Activated T-helper 1 cell treated with Interleukin-2 at 50 U/mL for 16 hours (primary cell): ENCODE measurements at places on chromosomes 7 and 10.
A peak's percentile ranks its signal among the peaks of the same experiment; 100 is the strongest.

GRCh38 chr7:30800785-30801252 lies 29.6 kb downstream of the MINDY4 start:
- no peak for DNase-seq

- DNase-seq = no peak
These were observed 1241.7 kb downstream of the TYW1 start for GRCh38 chr7:68238204-68238805.

DNA sequence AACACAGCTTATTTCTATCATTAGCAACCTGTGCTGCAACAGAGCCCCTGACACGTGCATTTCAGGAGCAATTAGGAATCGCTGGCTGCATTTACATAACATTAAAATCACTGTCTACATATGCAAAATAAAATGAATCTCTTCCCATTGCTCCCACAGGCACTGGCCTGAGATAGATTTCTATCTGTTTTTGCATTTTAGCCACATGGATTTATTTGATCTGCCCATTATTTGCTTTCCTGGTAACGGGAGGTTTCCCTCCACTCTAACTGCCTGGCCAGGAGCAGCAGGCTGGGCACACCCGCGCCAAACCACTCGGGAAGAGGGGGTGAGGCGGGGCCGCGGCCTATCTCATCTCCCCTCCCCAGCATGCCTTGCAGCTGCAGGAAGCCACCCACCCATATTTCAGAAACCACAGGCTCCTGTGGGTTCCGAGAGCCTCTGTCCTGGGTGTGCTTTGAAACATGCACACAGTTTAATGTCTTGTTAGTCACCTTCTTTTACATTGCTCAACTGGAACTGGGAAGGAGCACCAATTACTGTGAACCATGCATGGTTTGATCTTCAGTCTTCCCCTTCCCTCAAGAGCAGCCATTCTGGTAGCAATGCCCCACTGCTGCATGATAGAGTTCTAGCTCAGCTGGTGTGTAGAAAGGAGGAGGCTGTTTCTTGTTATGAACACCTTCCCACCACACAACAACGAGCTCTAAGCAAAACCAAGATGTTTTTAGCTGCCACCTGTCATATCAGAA lies 37.7 kb upstream of the IKZF1 start:
- peak; percentile 73 for DNase-seq

GRCh38 chr10:130194194-130194990 lies 58.2 kb downstream of the GLRX3 start:
- no peak for DNase-seq

GRCh38 chr10:44492678-44493077 lies 107.8 kb upstream of the CXCL12 start:
- DNase-seq = no peak

- DNase-seq = no peak
These were observed 186.7 kb upstream of the PLXDC2 start for GRCh38 chr10:19629567-19629966.

- no peak for DNase-seq
These were observed 442.8 kb downstream of the PLXNA4 start for GRCh38 chr7:132133501-132133900.

DNA sequence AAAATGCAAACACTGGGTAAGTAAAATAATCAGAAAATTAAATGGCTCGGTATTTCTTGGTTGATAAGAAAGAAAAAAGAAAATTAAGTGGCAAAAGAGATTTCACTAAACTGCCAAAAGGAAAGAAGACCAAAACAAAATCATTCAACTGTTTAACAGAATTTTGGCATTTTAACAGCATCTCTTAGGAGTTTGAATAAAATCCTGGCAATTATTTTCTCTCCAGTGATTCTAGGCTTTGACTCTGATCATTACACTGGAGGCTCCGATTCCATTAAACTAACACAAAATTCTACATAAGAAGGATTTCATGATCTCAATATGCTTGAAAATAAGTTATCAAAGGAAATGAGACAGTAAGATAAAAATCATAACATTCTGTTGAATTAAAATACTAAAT lies 62.3 kb downstream of the ARHGAP21 start:
- DNase-seq = no peak

DNA sequence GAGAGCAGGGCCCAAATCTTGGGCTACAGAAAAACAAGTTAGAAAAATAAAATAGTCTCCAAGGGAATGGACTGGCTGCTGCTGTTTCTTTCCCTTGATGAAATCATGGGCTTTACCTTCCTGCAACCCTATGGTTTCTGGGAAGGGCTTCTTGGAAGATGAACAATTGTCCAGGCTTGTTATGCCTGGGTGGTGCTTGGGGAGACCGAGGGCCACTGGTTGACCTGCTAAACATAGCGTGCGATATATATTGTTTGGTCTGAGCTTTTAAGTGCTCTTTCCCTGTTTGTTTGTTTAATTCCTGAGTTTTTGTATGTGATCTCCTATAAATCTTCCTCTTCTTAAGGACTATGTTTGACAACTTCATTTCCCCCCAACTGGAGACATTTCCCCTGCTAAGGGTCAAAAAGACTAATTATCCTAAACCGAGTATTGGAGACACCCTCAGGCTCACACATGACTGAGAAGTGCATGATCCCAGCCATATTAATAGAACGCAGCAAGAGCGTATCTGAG lies 37.9 kb downstream of the SLC25A28 start:
- DNase-seq = no peak

GRCh38 chr10:3239066-3239919 lies 66.7 kb upstream of the PITRM1 start:
- DNase-seq = peak; percentile 58

DNA sequence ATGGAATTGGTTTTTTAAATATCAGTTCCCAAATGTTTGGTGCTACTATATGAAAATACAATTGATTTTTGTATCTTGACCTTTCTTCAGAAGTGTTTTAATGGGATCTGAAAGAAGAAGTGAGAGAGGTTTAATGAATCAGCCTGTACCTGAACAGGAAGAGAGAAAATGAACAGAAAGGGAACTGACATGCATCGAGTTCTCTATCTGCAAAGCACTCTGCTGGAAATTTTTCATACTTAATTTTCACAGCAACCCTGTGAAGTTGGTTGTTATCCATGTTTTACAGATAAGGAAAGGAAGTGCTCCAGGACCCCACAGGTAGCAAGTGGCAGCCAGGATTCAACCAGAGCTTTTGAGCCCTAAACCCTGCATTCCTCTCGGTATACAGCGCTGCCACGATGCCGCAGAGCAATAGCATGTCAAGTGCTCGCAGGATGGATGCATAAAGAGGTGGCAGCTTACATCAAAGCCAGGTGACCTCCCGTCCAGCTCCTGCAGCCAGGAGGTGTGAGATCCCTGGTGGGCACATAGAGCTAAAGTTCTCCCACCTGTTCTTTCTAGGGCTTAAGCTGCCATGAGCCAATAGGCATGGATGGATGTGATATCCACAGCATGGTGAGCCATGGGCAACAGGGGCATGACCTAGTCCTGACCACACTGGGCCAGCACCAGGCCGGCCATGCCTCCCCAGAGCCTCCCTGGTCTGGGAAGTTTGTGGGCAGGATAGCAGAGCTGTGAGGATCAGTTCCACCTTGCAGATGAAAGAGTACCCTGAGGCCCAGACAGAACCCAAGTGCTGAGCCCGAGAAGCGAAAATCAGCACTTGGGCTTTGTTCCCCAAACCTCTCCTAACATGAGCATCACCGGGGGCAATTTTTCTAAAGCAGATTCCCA lies 57.2 kb downstream of the CALML3 start:
- DNase-seq = no peak

- no peak for DNase-seq
These were observed 67.7 kb downstream of the COL13A1 start for GRCh38 chr10:69869291-69869961.

GRCh38 chr10:130016993-130017630 lies 53.0 kb upstream of the EBF3 start:
- DNase-seq = no peak

DNA sequence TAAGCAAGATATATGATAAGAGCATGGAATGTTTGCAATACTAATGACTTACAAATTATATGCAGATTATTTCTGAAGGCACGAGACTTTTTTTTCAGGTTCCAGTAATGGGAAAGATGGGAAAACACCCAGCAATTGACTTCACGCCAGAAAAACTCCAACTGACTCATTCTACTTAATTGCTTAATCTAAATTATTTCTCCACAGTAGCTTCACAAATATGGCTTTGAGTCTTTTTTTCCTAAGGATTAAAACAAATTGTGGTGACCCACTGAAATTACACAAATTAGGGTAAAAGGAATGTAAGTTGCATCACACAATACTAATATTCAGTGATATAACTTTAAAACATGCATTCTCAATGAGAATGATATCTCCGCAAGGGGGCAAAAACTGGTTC lies 138.7 kb downstream of the GNAI1 start:
- DNase-seq = no peak

DNA sequence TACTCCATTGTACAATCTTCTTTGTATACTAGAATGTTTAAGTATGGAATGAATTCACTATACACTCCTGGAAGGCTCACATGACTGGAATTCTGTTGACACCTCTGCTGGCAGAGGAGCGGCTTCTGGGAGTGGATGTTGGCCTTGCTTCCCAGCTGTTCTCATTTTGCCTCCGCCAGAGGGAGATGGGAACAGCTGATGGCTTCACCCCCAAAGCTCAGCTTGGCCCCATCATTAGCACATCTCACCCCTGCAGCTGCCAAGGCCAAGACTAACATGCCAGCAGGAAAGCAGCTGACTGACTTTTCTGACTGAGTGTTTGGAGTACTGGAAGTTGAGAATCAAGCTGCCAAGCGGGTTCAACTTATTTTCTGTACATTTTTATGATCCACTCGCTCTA lies 15.1 kb downstream of the ADAM12 start:
- no peak for DNase-seq

DNA sequence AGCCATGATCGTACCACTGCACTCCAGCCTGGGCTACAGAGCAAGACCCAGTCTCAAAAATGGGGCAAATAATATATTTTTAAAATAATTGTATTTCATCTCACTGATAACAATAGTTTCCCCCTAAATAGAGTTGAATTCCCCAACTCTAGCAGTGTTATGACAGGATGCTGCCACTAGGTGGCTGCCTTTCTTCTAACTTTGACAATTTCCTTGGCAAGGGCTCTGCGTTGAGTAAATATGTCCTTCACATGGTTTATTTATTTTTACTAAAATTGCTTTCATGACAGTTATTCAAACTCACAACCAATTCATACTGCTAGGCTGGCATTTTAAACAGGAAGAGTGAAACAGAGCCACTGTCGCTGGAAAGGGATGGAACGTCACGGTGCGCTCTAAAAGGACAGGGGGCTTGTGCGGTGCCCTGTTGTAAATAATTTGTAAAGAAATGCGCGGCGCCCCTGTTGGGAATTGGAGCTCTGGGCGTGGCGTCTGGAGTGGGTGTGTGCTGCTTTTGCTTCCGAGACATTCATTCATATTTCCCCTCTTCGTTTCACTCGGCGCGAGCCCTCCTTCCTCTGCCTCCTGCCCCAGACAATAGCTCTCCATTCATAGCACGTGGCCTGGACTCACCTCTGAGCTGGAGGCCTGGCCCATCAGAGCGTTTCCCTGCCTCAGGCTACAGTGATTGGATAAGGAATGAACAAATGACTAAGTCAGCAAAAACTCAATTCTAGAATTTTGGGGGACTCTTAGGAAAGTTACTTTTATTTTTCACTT lies 20.5 kb upstream of the PITRM1 start:
- no peak for DNase-seq

- DNase-seq = no peak
These were observed 61.6 kb downstream of the LHPP start for GRCh38 chr10:124522933-124523871.

DNA sequence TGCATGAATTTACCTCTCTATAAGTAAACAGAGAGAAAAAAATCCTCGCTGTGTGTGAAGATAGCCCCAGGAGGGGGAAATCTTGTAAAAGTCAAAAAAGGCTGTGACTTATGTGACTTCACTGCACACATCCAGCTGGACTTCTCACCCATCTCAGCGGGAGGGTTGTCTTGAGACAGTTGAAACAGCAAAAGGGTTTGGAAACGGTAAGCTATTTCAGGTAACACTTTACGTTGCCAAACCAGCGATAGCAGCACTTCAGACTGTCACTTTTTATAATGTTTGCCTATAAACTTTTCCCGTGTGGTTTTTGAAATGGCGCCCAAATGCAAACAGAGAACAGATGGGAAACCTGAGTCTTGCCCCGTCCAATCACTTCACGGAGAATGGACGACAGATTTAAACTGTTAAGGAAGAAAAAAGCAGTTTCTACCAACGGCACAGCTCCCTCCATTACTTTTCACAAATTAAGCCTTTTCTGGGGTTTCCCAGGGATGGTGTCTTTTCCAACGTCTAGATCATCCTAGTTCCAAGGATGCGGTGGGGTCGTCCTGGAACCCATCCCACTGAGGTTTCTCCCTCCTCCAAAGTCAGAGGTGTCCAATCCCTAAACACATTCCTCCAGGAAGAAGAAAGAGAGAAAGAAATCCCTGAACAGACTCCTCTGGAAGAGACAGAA lies 25.2 kb downstream of the FGFR2 start:
- DNase-seq = no peak

DNA sequence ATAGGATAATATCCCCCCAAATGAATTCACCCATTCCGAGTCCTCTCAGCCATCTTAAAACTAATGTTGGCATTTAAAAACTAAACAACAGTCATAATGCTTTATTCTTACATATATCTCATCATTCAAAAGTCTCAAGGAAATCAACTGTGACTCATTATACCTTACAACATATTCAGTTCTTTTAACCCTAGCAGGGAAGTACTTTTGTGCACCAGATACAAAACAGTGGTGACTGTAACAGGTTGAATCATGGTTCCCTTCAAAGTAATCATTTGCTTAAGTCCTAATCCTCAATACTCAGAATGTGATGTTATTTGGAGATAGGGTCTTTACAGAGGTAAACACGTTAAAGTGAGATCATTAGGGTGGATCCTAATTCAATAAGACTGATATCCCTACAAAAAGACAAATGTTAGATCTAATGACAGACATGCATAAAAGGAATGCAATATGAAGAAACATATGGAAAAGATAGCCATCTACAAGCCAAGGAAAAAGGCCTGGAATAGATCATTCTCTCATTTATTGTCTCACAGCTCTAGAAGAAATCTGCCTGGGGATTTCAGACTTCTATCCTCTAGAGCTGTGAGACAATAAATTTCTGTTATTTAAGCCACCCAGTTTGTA lies 42.3 kb downstream of the RELN start:
- no peak for DNase-seq

DNA sequence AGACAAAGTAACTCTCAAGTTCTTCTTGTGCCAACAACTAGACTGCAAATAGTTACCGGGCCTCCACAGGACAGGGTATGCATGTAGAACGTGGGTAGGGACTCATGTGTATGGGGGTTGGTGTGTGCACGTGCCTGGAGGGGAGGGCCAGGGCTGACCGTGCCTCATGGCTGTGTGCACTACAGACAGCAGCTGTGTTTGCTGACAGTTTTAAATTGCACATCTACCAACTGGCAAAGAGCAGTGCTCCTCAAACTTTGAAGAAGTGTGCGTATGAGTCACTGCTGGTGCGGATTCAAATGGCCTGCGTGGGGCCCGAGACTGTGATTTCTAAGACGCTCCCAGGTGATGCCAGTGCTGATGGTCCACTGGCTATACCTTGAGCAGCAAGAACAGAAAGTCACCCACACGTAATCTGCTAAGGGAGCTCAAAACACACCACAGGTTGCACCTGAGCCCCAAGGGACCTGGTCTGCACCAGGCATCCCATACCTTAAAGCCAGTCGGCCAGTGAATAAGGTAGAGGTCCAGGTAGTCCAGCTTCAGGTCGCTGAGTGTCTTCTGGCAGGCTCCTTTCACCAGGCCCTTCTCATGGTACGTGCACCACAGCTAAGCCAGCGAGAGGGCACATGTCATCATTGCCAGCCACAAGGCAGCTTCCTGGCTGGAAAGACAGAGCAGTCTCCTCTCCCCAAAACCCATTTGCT lies 8.5 kb downstream of the AKR1B1 start:
- DNase-seq = no peak

- DNase-seq = no peak
These were observed 164.3 kb upstream of the TCERG1L start for GRCh38 chr10:131475803-131476202.

GRCh38 chr10:129879655-129880054 lies 84.4 kb downstream of the EBF3 start:
- no peak for DNase-seq
